ENCODE measurements at places on chromosomes 13 and 19.

- peak; percentile 76 for DNase-seq
Observed at GRCh38 chr13:41465241-41465847, 8.0 kb downstream of the RGCC start.

GRCh38 chr13:102028206-102028605 is 373.6 kb downstream of the FGF14 start:
- DNase-seq = no peak

- DNase-seq = no peak
Observed at GRCh38 chr19:51644636-51645271, 1.9 kb downstream of the SIGLEC14 start.

GRCh38 chr13:37181620-37182019 is 76.2 kb upstream of the CSNK1A1L start:
- no peak for DNase-seq

DNA sequence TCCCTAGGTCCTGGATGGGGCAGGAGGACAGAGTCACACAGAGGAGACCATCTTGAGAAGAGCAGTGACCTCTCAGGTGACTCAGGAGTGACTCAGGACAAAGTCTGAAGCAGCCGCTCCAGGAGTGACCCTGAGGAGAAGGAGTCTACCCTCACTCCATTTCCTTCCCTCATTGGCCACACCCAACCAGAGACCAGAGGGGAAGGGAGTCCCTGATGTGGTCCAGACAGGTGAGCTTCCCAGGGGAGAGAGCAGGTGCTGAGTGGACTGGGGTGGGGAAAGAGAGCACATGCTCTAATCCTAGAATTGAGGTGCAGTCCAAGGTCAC is 75.5 kb upstream of the MEDAG start:
- DNase-seq = no peak

DNA sequence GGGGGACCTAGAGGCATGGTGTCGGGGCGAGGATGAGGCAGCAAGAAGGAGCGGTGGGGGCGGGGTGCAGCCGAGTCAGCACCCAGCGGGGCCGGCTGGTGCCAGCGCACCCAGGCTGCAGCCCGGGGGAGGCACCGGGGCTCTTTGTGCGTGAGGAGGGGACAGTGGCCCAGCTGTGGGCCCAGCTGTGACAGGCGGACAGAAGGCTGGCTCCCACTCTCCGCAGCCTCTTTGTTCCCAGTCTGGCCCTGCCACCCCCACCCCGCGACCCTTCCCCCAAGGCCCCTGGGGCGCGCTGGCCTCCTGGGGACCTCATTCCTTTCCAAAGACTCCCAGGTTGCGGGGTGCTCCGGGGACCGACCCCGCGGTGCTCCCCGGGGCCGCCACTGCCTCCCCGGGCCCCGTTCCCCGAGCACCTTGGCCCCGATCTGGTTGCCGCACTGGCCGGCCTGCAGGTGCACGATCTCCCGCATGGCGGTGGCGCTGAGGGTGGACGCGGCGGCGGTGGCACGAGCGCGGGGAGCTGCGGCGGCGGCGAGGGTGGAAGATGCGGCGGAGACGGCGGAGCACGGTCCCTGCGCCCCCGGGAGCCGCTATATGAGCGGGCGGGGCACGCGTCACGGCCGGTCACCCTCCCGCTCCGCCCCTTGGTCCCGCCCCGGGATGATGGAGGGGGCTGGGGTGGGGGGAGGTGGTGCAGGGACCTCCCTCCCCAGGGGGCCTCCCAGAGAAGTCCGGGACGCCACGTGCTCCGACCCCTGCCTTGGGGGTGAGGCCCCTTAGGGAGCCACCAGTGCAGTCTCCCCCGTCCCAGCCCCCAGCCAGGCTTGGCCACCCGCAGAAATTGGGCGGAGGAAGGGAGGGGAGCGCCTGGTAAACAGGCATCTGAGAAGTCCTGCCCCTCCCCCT is at the start of gene TUBB4A:
Gene TUBB4A (minus strand): TSS at position 570 of the 909 bp plus-strand sequence. CDS start 97 bp downstream, at position 473.
- DNase-seq = no peak
